ENCODE measurements at places on chromosomes 6 and 20.

DNA sequence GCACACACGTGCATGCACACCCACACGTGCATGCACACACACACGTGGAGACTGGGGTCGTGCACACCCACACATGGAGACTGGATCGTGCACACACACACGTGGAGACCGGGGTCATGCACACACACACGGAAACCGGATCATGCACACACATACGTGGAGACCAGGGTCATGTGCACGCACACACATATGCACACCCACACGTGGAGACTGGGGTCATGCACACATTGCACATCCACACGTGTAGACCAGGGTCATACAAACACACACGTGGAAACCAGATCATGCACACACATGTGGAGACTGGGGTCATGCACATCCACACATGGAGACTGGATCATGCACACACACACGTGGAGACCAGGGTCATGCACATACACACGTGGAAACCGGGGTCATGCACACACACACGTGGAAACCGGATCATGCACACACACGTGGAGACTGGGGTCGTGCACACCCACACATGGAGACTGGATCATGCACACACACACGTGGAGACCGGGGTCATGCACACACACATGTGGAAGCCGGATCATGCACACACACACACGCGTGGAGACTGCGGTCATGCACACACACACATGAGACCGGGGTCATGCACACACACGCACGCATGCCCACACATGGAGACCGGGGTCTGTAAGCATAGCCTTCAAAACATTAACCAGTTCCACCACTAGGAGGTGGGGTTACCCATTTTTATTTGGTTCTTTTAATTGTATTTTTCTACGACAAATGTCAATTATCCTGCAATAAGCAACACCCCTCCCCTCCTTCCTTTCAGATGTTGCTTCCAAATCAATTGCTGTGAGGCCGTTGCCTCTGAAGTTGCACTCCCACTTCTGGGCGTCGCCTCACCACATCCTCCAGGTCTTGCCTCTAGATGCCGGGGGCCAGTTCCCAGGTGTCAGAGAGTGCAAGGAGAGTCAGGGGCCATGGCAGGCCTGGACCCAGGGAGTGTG is 95.8 kb downstream of the TMEM242 start:
- DNase-seq, result peak; percentile 56

- no peak for DNase-seq
Observed at GRCh38 chr6:46676604-46677313, 10.9 kb upstream of the TDRD6 start.

GRCh38 chr6:5511954-5512353 is 250.6 kb downstream of the FARS2 start:
- no peak for DNase-seq

GRCh38 chr6:150304429-150304828 is 64.4 kb upstream of the IYD start:
- DNase-seq, result no peak

GRCh38 chr6:127634178-127634577 is 57.2 kb downstream of the C6orf58 start:
- no peak for DNase-seq

DNA sequence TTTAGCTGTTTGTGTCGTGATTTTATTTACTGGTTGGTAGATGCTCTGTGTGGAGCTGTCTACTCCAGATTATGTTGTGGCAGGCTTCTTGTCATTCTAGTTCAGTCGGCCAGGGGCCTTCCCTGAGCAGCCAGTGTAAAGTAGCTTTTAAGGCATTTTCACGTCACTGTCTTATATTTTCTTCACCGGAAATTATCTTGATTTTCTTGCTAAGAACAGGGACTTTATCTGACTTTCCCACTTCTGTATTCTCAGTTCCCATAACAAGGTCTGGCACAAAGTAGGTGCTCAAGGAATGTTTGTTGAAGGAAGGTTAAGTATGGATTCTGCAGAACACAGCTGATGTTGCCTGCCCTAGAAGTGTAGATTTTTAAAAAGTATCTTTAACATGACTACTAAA is 868 bp downstream of the LTV1 start:
- no peak for DNase-seq

GRCh38 chr20:38825901-38826625 is 20.6 kb downstream of the PPP1R16B start:
- DNase-seq, result no peak

DNA sequence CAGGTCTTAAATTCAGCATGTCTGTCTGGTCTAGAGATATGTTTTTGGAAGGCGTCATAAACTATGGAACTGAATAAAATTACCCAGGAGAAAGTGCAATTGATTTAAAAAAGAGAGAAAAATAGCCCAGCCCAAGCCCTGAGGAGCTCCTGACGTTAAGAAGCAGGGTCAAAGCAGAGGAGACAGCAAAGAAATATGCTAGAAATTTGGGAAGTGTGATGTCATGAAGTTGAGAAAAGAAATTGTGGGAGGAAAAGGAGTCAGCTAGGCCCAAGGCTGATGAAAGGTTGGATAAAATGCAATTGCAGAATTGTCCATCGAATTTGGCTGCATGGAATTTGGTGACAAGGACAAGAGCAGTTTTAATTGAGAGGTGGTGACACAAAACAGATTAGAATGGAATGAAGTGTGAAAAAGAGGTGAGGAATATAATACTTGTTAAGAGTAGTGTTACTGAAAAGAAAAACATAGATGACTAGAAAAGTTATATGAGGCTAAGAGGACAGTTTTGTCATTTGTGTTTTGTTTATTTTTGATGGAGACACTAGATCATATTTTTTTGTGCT is 381.6 kb downstream of the LAMA2 start:
- no peak for DNase-seq

DNA sequence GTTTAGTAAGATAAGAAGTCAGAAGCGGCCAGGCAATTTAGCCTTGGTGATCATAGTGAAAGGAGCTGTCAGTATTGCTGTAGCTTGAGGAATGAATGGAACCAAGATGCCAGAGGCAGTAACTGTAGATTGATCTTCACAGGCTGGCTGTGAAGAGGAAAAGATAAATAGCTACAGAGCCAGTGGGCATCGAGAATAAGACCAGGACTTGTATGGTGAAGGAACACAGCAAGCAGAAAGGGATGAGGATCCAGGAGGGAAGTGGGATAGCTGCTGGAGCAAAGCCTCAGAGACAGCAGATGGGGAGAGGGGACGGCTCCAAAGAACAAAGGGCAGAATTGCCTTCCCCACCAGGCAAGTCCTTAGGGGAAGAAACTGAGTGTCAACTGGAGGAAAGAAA is 294.4 kb upstream of the PLN start:
- no peak for DNase-seq

DNA sequence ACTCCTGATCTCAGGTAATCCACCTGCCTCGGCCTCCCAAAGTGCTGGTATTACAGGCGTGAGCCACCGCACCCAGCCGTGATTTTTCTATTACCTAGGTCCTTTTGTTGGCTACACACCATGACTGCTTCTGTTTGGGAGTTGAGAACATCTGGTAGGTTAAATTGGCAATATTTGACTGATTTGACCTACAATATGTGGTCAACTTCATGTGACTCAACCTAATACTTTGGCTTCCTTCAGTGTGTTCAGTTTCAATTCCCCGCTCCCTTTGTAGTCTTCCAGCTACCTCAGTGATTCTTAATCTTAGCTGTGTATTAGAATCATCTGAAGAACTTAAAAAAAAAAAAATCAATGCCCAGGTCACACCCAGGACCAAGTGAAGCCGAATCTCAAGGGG is 47.4 kb downstream of the MYB start:
- no peak for DNase-seq

GRCh38 chr6:11323666-11324452 is 91.4 kb upstream of the NEDD9 start:
- peak; percentile 84 for DNase-seq

DNA sequence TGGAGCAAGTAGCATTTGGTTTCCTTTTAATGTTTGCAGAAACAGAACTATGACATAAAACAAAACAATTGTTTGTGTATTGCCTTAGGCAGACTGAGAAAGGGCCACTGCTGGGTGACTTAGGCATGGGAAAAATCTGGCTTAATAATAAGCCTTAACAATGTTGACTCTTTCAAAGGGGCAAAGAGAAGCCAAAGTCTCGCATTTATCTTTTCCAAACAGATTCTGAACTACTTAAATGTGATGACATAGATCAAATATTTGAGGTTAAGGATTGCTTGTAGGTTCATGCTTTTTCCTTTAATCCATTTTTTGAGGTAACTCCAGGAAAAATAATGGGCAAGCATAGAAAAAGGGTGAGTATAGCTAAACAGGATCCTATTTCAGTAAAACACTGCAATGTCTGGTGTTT is 39.6 kb downstream of the ADAT2 start:
- no peak for DNase-seq

DNA sequence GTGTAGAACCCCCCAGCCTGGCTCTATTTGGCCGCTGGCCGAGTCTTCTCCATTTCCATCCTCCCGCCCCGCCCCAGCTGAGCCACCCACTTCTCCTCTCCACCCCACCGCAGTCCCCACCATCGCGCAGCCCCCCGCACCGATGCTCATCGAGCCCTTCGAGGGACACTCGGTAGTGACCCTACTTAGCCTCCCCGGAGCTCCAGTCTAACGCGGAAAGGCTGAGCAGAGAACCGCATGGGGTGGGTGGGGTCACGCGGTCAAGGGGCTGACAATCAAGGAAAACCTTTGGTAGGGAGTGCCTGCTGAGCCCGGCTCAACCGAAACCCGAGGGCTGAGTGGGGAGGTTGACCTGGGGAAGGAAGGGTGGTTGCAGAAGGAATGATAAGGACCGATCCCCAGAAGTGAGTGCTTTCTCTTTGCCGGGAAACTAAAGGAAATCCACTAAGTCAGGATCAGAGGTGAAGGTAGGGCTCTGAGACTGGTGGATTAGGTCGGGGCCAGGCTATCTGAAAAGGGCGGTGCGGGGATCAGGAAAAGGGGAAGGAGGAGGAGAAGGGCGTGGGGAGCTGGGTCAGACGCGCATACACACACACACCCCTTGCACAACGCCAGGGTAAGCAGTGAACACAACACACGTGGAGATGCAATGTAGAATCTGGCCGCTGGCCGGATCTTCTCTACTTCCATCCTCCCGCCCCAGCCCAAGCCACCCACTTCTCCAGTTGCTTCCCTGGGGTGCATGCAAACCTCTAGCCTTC is 49.8 kb downstream of the CPXM1 start:
- peak; percentile 80 for DNase-seq

GRCh38 chr6:136526937-136527336 is 23.3 kb downstream of the MAP7 start:
- DNase-seq, result no peak

DNA sequence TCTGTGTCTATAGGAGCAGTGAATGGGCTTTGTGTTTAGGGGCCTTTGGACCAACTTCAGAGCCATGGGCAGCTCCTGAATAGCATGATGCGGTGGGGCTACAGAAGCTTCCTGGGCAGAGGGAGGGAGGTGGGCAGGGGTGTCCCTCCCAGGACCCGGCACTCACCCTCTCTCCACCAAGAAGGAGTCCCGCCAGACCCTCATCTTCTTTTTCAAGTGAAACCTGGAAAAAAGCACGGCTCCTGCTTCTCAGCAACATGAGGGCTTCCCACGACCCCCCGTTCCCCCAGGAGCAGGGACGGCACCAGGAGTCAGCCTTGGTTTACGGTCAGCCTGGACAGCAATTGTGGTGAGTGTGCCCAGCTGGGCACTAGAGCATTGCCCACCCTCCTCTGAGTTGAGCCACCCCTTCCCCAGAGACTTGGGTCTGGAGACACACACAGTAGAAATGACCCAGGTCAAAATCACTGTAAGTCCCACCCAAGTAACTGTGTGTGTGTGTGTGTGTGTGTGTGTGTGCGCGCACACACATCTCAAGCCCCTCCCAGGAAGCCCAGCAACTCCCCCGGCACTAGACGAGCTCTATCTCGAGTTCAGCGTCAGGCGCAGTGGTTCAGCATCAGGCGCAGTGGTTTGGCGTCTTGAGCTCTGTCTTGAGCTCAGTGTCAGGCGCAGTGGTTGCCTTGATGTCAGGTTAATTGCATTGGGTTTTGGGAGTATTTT is 108.2 kb downstream of the SULF2 start:
- DNase-seq, result no peak

DNA sequence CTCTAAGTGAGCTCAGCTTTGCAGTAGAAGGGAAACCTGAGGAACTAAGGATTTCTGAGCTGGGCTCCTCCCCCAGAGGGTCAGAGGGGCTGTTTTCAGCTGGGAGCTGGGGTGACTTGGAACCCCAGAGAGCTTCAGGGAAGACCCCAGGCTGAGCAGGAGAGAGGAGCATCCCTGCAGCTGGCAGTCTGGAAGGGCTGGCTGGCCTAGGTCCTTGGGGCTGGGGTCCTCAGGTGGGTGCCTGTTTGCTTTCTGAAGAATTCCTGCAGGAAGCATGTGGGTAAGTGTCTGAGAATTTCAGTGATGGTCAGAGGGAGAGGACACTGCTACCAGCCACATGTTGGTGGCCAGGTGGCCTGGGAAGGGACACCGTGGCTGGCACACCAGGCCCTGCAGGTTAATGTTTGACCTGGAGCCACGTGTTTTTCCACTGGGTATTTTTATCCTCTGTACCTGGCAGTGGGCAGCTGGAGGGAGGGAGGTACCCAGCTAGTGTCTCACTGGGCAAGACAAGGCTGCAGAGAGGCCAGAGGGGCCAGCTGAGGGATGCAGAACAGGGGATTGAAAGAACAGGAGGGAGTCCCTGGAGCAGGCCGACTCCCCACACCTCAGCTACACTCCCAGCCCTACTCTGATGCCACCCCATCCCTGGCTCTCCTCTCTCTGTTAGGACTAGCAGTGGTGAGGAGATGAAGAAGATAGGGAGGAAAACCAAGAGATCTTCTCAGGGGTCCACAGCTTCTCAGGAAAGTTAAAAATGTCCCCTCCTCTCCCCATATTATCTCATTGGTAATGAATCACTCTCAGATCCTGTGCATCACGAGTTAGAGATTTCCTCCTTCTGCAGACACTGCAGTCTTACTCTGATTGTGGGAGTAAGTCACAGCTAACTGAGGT is 143.6 kb downstream of the VEGFA start:
- DNase-seq, result no peak

GRCh38 chr6:2630891-2631571 is 119.7 kb downstream of the MYLK4 start:
- DNase-seq, result no peak

DNA sequence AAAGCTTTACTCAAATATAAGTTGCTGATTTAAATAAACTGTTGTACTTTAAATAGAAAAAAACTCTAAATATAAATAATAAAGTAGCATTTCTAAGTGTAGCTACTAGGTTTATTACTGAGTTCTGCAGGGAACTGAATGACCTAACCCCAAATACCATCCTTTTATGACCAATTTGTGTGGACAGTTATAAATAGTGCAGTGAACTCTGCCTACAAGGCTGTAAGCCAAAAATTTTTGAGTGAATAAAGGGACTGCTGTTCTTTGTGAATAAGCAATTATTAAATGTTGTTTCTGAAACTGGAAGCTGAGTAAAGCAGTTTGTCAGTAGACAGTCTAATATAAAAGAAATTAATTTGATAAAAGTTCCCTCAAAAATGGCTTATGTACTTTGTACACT is 90.8 kb upstream of the ELOVL5 start:
- no peak for DNase-seq

- DNase-seq, result no peak
Observed at GRCh38 chr6:55664591-55665587, 85.9 kb upstream of the HMGCLL1 start.

- no peak for DNase-seq
Observed at GRCh38 chr6:159535656-159536350, 157.2 kb downstream of the SOD2 start.
